Smooth muscle cell of trachea (primary cell): ENCODE measurements at places on chromosomes 3 and 15. TPM values are rescaled to one million over a fixed set of nuclear protein-coding genes. Genes with fewer than 3 reads are reported as not detected.

The DPPA4 gene
- total RNA-seq = not detected in 2 replicates

The GUCA1C gene
- not detected in 2 replicates for total RNA-seq

The RBM15B gene
- 30.4 and 58.7 TPM in 2 replicates for total RNA-seq

The OR5K2 gene
- not detected in 2 replicates for total RNA-seq

The GALK2 gene
- 58.7 and 69.2 TPM in 2 replicates for total RNA-seq

The DUOXA2 gene
- not detected in 2 replicates for total RNA-seq

The SLC9A9 gene
- total RNA-seq = 46.1 and 59.9 TPM in 2 replicates

The CPEB1 gene
- total RNA-seq = 36.7 and 42.7 TPM in 2 replicates

The ALS2CL gene
- 0.87 and 2.5 TPM in 2 replicates for total RNA-seq

The RTP1 gene
- not detected in 2 replicates for total RNA-seq

The GNAT1 gene
- total RNA-seq = not detected in 2 replicates

The C3orf49 gene
- not detected in 2 replicates for total RNA-seq

The CCDC9B gene
- total RNA-seq = 21.2 and 39.2 TPM in 2 replicates

The PTH1R gene
- total RNA-seq = 0.66 TPM in 1 of 2 replicates, not detected in the other

The DIS3L gene
- total RNA-seq = 25.9 and 29.1 TPM in 2 replicates

The QARS1 gene
- 319 and 442 TPM in 2 replicates for total RNA-seq

The ROPN1B gene
- not detected in 2 replicates for total RNA-seq

The ZCWPW2 gene
- 0.66 and 1.3 TPM in 2 replicates for total RNA-seq

The ARPP21 gene
- not detected in 2 replicates for total RNA-seq

The WDR93 gene
- not detected in 2 replicates for total RNA-seq

The TERC gene
- 254 and 264 TPM in 2 replicates for total RNA-seq

The HTR3E gene
- total RNA-seq = not detected in 2 replicates

The POLR2M gene
- 192 and 421 TPM in 2 replicates for total RNA-seq

The KNL1 gene
- 1.2 and 28.2 TPM in 2 replicates for total RNA-seq

The ENTPD3 gene
- total RNA-seq = 0.17 TPM in 1 of 2 replicates, not detected in the other

The NCEH1 gene
- 11.6 and 14.4 TPM in 2 replicates for total RNA-seq

The NR1I2 gene
- not detected in 2 replicates for total RNA-seq

The PLSCR5 gene
- not detected in 2 replicates for total RNA-seq

The NEK10 gene
- 38.5 and 54.3 TPM in 2 replicates for total RNA-seq

The LSMEM2 gene
- total RNA-seq = 0.17 TPM in 1 of 2 replicates, not detected in the other

The GRK7 gene
- under 0.01 TPM in 1 of 2 replicates, not detected in the other for total RNA-seq

The ITPKA gene
- 5.3 and 5.5 TPM in 2 replicates for total RNA-seq
